T-helper 2 cell (primary cell): ENCODE measurements at places on chromosomes 4 and X.

DNA sequence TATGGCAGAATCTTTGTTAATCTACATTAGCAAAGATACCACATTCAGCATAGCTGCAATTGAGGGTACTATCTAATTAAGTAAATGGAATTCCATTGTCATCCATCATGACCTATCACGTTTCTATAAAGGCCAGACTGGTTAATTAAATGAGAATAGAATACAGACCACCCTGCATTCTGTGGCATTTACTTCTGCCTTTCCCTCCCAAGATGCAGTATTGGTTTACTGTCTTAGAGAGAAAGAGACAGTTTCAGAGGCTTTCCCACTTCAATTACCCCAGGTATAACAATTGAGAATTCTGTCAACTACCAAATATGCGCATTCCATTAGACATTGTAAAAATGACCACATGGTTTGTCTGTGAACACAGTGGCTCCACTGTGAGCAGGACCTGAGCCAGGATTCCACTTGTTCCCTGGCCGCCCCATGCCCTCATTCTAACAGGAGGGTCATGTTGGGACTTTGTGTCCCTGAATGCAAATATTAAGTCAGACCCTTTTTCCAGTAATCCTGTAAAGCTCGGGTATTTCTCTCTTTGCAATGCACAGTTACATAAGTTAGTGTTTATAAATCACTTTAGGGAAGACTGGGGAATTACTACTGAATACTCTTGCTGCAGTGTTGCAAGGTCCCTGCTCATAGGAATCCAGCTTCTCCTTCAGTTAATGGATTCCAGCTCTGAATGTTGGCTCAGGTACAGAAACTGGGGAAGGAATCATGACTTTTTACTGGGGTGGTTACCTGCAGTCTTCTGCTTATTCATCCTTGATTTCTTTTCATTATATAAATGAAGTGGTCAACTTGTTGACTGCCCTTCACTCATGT, 261.0 kb downstream of the PDGFC start:
- no peak for DNase-seq

GRCh38 chr4:7307394-7308099, 115.2 kb downstream of the SORCS2 start:
- DNase-seq = no peak

DNA sequence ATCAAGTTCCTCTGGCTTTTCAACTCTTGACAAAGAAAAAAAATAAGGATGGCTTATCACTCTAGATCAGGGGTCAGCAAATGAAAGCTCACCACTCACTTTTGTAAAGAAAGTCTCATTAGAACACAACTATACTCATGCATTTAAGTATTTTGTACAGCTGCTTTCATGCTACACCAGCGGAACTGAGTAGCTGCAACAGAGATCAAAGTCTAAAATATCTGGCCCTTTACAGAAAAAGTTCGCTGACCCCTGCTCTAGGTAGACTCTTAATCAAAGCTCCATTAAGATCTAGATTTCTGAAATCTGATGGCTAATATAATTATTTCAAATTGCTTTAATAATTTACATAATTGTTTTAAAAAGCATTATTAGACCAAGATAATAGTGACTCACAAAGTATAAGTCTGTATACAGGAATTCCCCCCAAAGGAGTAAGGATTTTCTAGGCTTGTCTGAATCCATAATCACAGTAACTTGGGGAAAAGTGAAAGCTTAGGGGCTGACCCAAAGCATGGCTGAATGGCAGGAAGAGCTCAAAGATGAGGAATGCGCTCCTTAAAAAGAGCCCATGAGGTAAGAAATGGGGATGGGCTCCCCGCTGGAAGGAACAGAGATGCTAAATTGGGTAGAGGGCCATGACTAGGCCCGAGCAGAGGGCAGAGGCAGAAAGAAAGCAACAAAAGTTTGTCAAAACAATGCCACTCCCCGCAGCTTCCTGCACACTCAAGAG, 140.3 kb downstream of the SH3KBP1 start:
- DNase-seq = no peak

DNA sequence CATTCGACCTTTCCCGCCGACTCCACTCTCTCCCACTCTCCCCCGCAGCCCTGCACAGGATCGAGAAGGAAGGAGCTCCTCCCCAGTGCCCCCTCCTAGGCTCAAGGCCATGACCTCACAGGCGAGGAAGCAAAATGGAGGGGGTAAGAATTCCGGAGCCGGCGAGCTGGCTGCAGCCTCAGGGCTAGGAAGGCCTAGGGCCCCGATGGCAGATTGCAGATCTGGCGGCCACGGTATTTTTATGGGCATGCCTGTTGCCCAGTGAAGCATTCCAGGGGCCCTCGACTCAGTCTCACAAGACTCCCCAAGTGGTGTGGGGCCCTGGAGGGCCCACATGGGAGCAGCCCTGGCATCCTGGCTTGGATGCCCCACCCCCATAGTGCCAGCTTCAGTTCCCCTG, 942 bp upstream of the L1CAM start:
- no peak for DNase-seq

DNA sequence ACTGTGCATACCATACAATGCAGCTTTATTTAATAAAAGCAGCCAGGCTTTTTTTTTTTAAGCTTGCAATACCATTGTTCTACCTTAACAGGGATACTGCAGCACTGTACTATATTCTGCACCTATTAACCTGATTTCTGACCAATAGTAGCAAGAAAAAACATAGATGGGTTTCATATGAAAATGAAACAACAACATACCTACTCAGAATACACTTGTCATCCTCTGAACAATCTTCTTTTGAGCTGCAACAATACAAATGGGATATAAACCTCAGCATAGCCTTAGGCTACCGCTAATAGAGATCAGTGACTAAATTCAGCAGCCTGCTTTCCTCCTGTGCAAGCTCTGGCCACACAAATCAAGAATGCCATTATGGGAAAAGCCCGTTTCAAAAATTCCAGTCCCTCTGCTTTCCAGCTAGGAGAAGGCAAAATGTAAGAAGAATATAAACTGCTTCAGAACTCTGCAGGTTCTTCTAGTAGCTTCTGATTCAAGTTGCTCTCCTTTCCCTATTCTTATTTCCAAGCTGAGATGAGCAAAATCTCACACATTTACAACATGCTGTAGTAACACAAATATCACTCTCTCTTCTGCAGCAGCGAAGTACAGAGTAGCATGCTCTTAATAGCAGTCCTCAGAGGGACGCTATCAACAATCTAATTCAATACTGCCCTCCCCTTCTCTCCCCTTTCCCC, 143.4 kb downstream of the KLHL13 start:
- DNase-seq = no peak
